ENCODE measurements at places on chromosomes 3 and 15. TPM values are rescaled to one million over a fixed set of nuclear protein-coding genes. Genes with fewer than 3 reads are reported as not detected.

DNA sequence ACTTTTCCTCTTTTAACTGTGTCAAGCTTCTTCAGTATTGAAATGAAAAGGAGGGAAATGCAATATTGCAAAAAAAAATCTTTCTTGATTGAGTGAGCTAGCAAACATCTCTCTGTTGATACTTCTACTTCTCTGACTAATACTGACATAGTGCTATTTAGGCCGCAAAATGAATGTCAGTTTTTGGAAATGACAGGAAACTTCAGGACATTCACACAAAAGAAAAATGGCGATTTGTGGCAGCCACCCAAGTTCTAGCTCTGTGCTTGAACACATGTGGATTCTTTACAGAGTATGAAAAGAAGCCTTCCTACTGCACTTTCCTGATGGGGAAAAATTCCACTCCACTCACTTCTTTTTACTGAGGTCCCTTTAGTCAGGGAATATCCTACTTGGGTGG is 486.8 kb upstream of the ALCAM start:
- H3K27me3 ChIP-seq, result no peaks in the 10 kb centered on the region
- no peak overlapping the region for H3K27ac ChIP-seq
- H3K4me3 ChIP-seq, result no peak overlapping the region
- no peak for DNase-seq
- H3K36me3 ChIP-seq, result no peaks in the 10 kb centered on the region

DNA sequence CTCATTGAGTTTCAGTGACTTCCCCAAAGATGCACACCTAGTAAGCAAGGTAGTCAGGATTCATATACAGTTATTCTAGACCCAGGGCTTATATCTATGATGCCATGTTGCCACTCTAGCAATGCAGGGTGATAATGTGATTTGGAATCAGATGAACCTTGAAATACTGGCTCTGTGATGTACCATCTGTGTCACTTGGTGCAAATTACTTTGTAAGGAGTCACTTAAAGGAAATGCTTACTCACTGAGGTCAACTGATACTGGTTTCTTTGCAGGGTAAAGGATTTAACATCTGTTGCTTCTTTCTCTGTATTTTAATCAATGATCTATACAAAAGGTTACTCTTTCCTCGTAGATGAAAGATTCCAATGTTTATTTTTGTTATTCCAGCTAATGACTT is 10.8 kb downstream of the ASB14 start:
- H3K4me3 ChIP-seq, result no peak overlapping the region
- H3K27ac ChIP-seq, result peak overlapping the region; percentile 70
- DNase-seq, result no peak
- H3K4me1 ChIP-seq, result no peaks in the 10 kb centered on the region
- H3K27me3 ChIP-seq, result no peaks in the 10 kb centered on the region
- H3K36me3 ChIP-seq, result peaks cover 34% of the 10 kb centered on the region

DNA sequence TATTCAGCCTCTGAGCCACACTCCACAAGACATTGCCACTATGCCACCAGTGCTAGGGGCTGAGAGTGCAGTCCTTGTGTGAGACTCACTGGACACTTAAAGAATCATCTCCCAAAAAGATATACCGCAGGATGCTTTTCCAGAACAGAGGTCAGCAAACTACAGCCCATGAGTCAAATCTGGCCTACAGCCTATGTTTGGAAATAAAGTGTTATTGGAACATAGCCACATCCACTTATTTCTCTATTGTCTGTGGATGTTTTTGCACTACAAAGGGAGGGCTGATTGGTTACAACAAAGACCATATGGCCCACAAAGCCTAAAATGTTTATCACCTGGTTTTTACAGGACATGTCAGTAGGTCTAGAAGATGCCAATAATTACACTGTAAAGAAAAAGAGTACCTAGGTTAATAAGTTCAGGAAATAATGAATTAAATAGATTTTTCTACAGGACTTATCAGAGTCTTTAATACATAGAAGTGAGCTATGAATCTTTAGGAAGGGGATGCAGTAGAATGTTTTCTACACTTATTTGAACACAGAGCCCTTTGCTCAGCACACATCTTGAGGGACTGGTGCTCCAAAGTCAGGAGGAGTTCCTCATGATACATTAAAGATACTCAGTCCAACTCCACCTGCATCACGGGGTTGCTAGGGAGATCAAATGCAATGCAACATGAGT is 26.3 kb downstream of the SRGAP3 start:
- H3K4me1 ChIP-seq, result no peaks in the 10 kb centered on the region
- H3K27ac ChIP-seq, result no peak overlapping the region
- no peak for DNase-seq

DNA sequence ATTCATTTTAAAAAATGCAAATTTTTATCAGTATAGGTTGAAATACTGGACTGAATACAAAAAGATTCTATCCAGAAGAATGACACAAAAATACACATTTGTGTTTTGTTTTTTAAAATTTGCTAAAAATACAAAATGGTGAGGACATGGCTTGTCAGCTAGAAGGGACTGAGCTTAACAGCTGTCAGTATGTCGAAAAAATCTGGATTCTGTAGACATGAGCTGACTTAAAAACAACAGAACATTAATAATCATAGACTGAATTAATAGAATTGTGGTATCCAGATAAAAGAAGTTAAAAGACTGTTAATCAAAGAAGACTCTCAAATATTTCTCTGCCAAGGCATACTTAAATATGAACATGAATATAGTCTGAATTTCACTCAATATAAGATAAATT is 244.9 kb upstream of the CBLB start:
- DNase-seq, result no peak
- no peak overlapping the region for H3K27ac ChIP-seq
- H3K36me3 ChIP-seq, result no peaks in the 10 kb centered on the region
- no peaks in the 10 kb centered on the region for H3K4me1 ChIP-seq
- H3K4me3 ChIP-seq, result no peak overlapping the region
- H3K27me3 ChIP-seq, result no peaks in the 10 kb centered on the region

DNA sequence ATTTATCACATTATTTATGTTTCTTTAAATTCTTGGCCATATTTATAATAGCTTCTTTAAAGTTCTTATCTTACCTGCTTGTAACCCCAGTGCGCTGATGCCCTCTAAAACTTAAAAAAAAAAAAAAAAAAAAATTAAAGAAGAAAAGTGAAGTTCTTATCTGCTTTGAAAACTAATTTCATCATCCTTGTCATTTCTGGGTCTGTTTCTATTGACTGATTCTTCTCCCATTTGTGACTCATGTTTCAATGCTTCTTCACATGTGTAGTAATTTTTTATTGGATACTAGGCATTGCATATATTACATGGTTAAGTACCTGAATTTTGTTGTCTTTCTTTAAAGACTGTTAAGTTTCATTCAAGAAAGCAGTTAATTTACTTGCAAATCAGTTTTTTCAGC is 3.4 kb upstream of the SEC22A start:
- peaks cover 14% of the 10 kb centered on the region for H3K4me1 ChIP-seq
- H3K27me3 ChIP-seq, result no peaks in the 10 kb centered on the region
- H3K36me3 ChIP-seq, result no peaks in the 10 kb centered on the region
- H3K4me3 ChIP-seq, result no peak overlapping the region
- H3K27ac ChIP-seq, result no peak overlapping the region
- DNase-seq, result no peak

DNA sequence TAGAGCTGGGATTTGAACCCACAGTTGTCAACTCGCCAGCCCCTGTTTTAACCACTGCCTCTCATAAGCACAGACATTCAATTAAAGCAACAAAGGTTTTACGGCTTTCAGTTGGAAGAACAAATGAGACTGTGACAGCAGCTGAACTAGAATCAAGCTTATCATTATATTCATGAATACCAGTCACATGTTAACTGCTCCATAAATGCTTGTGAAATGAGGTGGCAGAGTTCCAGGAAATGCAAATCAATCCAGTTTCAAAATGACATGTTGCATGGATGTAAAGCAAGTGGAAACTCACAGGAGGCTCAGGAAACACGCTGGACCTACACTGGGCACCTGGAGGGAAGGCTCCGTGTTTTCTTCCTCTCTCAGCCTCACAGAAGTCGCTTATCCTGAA is 3.9 kb downstream of the GP5 start:
- peaks cover 33% of the 10 kb centered on the region for H3K27me3 ChIP-seq
- H3K4me3 ChIP-seq, result no peak overlapping the region
- H3K4me1 ChIP-seq, result peaks cover 4% of the 10 kb centered on the region
- no peak for DNase-seq

Gene SLC28A1
- 0.47 TPM for total RNA-seq

Gene PPARG
- 8.5 TPM for total RNA-seq

Gene DLL4
- 11.7 TPM for total RNA-seq

Gene RLBP1
- total RNA-seq, result not detected
